ENCODE measurements at places on chromosomes 5 and 9.

GRCh38 chr5:169911448-169912212 lies 68.7 kb downstream of the INSYN2B start:
- DNase-seq = no peak

- DNase-seq = no peak
Observed at GRCh38 chr9:111661802-111662521, 557 bp downstream of the GNG10 start.

GRCh38 chr5:65828022-65828896 lies 98.1 kb upstream of the ERBIN start:
- DNase-seq = no peak

DNA sequence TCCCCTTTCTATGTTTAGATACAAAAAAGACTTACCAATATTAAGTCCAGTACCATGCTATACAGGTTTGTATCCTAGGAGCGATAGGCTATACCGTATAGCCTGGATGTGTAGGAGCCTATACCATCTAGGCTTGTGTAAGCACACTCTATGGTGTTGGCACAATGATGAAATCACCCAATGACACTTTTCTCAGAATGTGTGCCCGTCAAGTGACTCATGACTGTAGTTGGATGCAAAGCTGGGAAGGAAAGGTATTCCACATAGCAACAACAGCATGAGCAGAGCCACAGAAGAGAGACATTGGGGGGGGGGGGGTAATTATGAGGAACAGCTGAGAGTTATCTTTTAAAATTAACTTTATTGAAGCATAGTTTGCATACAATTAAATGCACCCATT lies 63.2 kb downstream of the TTLL11 start:
- DNase-seq = no peak

GRCh38 chr5:2574155-2574554 lies 177.3 kb downstream of the IRX2 start:
- DNase-seq = no peak

DNA sequence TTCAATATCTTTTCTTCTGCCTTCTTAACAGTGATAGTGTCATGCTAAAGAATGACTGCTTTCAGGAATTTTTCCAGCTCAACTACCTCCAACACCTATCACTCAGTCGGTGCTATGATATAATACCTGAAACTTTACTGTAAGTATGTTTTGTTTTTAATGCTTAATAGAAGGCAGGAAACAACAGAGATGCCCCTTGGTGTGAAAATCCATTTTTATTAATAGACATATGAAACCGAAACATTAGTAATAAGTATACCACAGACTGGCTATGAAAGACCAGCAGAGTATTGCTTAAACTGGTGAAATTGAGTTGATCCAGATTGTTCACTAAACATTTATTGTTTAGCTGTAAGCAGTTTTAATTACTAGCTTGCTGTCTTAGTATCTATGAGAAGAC lies 25.2 kb downstream of the SKP2 start:
- DNase-seq = no peak

DNA sequence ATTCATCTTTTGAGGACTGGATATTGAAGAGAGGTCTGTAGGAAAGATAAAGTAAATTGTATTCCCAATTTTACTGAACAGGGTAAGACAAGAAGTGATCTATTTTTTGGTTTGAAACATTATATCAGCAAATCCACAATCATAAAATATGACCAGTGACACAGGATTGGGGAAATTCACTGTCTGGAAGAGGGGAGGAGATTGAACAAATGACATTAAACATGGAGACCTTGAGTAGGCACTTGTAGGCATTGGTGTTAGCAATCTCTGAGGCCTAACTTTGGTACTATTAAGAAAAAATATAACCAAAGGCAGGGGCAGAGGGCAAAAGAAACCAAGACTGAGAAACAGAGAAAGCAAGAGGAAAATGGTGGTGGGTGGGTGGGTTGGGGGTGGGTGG lies 132.6 kb upstream of the TMEM161B start:
- no peak for DNase-seq

DNA sequence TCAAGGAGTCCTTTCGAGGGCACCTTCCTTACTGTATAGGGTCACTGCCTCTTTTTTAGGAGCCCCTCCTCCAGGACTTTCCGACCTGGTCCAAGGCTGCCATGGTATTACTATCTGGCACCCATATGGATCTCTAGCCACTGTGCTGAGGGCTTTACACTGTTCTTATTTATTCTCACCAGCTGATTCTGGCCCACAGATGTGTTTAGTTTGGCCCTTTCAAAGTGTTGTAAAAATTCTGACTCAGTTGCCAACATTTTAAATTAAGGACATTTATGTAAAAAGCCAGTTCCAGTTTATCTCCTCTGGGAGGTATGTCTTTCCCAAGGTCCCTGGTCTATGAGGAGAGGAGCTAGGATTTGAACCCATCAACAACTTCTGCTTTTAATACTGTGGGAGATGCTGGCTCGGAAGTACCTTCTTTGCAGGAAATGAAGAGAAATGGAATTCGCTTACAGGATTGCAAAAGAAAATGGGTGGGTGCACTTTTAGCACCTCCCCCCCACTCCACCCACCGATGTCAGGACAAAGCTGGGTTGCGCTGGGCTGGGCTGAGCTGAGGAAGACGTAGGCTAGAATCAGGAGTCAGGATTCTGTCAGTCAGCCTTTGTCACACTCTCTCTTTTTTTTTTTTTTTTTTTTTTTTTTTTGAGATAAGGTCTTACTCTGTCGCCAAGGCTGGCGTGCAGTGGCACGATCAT lies 7.8 kb downstream of the JADE2 start:
- no peak for DNase-seq

DNA sequence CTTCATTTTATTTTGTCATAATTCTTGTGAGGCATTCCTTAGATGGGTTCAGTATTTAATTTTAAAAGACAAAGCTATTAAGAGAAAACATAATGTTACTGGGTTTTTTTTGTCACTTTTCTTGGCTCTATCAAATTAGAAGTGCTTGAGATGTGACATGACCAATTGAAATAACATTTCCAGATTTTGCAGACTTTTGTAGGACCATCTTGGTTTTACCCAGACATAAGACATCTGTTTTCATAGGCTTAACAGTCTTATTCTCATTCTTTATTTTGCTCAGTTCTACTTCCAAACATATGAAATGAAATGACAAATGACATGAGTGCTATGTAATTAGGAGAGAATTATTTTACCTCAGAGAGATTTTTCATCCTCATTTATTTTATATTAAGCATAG lies 19.6 kb downstream of the GPR21 start:
- DNase-seq = no peak

GRCh38 chr5:111551569-111552275 lies 39.4 kb upstream of the STARD4 start:
- no peak for DNase-seq

DNA sequence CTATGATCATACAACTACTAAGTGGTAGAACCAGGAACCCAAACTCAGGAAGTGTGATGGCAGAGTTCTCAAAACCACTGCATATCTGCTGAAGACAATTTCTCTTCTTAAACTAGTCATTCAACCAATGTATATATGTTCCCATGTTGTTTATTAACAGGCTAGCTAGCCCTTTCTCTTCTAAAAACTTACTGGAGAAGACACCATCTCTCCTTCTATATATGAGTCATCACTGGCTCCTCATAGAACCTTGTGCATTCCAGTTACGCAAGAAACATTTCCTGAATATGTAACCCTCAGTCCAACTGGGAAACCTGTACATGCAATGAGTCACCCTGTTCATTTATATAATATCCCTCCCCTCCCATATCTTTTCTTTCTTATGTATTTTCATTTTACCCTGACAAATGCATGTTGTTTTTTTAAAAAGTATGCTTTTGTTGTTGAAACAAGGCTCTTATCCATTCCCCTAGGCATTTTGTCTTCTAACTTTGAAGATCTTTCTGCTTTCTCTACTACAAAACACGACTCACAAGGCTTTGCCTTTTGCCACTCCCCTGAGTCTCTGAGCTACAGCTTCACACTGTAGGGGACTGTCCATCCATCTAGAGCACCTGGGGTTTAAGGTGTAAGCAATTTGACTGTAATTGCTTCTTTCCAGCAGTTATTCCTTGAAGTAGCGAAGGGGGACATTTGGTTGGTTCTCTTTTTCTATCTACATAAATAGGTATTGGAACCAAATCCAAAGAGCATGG lies 119.5 kb downstream of the ANXA1 start:
- DNase-seq = no peak

- no peak for DNase-seq
Observed at GRCh38 chr5:112738191-112738560, 491 bp downstream of the APC start.

DNA sequence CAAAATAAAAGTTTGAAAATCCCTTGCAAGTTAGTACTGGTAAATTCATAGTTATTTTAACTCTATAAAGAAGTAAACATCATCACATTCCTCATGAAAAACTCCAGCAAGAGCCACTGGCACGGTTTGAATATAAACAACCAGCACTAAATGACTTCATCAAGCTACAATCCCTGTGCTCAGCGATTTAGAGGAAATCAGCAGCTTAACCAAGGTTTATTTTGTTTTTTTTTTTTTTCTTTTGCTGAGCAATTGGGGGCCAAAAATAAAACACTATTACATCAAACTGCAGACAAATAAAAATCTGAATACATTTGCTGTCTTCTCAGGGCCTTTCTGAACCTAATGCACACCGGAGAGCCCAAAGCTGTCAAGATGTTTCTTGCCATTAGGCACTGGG lies 106.2 kb upstream of the SLC24A2 start:
- no peak for DNase-seq

DNA sequence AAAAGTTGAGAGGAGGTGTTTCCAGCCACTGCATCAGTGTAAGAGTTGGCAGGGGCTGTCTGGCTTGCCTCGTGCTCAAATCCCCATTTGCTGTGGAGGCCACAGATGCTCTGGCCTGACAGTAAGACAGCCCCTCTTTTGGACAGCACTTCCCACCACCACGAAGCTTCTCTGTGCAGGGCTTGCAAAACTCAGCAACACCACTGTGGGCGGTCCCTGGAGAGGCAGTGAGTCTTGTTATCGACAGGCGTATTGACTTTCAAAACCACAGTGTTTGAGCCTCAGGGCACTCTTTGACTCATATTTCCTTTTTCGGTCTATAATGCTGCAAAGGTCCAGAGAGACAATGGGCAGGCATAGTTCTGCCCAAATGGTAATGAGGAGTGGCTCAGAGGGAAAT lies 539.5 kb downstream of the EBF1 start:
- DNase-seq = no peak

- DNase-seq = no peak
Observed at GRCh38 chr5:36584009-36584875, 22.2 kb upstream of the SLC1A3 start.

DNA sequence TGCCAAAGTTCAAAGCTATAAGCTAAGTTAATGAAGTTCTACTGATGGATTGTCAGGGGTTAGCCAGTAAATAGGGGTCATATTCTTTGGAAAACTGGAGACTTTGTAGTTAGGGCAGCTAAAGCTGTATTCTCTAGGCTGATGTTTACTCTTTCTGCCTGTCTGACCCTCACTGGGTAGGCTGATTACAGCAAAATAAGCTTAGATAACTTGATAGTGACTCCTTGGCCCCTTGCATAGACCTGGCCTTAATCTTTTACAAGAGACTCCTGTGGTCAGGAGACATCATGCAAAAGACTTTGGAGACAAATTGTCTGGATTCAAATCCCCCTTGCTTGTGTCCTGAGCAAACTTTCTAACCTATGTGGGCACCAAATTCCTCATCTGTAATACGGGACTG lies 314.4 kb upstream of the MSX2 start:
- DNase-seq = no peak

GRCh38 chr5:124721229-124721735 lies 25.2 kb downstream of the ZNF608 start:
- DNase-seq = no peak

- no peak for DNase-seq
Observed at GRCh38 chr9:81031422-81032029, 657.8 kb downstream of the TLE1 start.

GRCh38 chr5:35458824-35459207 lies 158.8 kb upstream of the SPEF2 start:
- DNase-seq = peak; percentile 53

DNA sequence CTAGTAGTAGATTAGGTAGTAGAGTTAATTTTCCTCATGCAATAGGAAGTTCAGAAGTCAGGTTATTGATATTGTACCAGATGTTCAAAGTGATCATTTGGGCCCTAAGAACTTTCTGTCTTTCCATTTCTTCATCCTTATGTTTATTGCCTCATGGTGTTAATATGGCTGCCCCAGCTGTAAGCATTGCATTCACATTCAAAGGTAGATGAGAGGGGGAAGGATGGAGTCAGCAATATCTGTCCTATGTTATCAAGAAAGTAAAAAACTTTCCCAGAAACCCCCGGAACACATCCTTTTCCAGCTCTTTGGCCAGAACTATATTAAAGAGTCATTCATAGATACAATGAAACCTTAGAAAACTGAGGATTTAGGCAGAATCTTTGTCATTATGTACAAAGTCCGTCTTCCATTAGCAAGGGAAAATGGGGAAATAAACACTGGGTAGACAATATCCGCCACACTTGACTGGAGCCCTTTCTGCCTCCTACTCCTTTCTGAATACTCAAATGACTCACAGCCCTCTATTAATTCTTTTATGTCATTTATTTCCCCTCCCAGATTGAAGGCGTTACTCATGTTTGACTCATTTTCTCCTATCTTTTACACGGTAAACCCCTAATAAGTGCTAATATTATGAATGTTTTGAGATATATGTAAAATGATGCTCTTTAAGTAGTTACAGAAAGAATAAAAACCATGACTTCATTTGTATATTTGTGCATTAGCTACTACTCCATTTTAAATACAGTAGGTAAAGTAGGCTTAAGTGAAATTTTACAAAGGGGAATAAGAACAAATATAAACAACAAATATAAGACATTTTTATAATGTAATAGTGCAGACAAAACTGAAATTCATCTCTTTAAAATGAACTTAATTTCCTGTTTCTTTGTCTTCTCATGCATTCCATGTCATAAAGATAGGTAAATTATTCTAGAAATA lies 127.6 kb downstream of the SLF1 start:
- no peak for DNase-seq

GRCh38 chr9:135946392-135946994 lies 14.7 kb downstream of the UBAC1 start:
- no peak for DNase-seq

GRCh38 chr5:138716456-138716924 lies 36.7 kb upstream of the CTNNA1 start:
- DNase-seq = peak; percentile 52

DNA sequence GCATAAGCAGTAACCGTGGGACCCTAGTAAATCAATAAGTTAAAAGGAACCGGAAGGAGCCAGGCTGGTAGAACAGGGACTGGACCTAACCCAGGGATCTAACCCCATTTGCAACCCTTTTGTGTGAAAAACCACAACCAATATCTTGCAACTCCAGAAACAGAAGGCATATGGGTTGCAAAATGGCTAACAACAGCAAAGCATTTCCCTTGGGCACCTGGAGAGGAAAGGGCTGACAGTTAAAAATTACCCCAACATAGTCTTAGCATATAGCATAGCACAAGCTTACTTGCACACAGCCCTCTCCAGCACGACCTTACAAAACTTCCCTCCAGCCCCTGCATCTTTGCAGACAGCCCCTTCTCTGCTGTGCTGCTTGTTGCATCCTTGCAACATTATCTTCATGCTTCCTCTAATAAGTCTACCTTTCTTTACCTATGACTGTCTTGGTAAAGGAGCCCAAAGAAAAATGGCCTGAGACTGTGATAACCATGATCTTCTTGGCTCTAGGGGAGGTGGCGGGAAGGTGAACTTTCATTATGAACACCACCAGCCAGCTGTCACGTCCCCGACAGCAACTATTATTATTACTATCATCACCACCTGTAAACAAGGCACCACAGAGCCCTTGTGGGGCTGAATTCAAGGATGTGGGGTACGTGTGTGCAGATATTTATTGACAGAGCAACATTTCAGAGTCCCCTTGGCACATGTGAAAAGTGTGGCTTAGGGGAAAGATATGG lies 49.8 kb downstream of the PRRC1 start:
- DNase-seq = no peak

GRCh38 chr9:96686638-96687335 lies 31.7 kb upstream of the PRXL2C start:
- DNase-seq = peak; percentile 84
